ENCODE measurements at places on chromosomes 5 and 9. TPM values are rescaled to one million over a fixed set of nuclear protein-coding genes. Genes with fewer than 3 reads are reported as not detected.

- no peak overlapping the region for H3K27ac ChIP-seq
- peaks cover 63% of the 10 kb centered on the region for H3K27me3 ChIP-seq
- H3K36me3 ChIP-seq: no peaks in the 10 kb centered on the region
Observed at GRCh38 chr5:72107901-72108201, 576 bp downstream of the MAP1B start.

GRCh38 chr5:141799507-141800167, 78.6 kb downstream of the PCDH1 start:
- no peaks in the 10 kb centered on the region for H3K4me1 ChIP-seq
- H3K36me3 ChIP-seq: no peaks in the 10 kb centered on the region
- no peak overlapping the region for H3K27ac ChIP-seq
- peaks cover 11% of the 10 kb centered on the region for H3K27me3 ChIP-seq
- no peak for DNase-seq

DNA sequence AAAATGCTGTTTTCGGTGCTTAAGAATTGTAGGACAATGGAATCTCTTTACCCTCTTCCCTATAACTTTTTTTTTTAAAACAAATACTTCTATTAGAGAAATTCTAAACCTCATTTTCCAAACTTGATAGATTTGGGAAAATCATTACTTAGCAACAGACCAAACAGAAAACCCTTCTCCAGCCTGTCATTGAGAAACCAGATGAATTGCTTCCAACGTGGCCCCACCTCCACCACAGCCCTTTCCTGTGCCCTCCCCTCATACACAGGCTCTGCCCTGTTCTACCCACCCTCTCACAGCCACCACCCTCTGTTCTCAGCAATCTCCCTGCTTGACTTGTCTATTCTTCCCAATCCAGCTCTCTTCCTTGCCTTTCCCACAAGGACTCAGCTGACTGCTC, 221.2 kb downstream of the DMRT2 start:
- no peak overlapping the region for H3K27ac ChIP-seq
- no peaks in the 10 kb centered on the region for H3K4me1 ChIP-seq
- no peaks in the 10 kb centered on the region for H3K36me3 ChIP-seq
- H3K4me3 ChIP-seq: no peak overlapping the region

- no peaks in the 10 kb centered on the region for H3K27me3 ChIP-seq
- H3K36me3 ChIP-seq: peaks cover 1% of the 10 kb centered on the region
- H3K4me3 ChIP-seq: peak overlapping the region; percentile 45
- peak overlapping the region; percentile 57 for H3K27ac ChIP-seq
- peak; percentile 58 for DNase-seq
Observed at GRCh38 chr5:179759581-179760551, 27.2 kb downstream of the MAML1 start.

The TYRP1 gene
- not detected for total RNA-seq

DNA sequence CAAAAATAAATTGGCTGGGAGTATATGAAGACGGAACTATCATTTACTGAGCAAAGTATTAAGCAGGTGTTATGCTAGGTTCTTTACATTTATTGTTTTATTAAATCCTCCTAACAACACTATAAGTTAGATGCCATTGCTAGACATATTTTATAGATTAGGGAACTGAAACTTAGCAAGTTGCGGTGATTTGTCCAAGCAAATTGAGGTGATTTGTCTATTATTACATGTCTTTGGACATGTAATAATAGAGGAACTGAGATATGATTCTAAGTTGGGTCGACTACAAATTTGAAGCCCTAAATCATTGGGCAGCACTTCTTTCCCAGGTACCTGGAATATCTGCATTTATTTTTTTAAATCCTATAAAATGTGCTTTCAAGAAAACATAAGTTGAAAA, 429.9 kb downstream of the GABRG2 start:
- H3K27me3 ChIP-seq: no peaks in the 10 kb centered on the region
- no peak overlapping the region for H3K4me3 ChIP-seq
- DNase-seq: no peak

GRCh38 chr9:93354451-93354850, 97.0 kb upstream of the FAM120A start:
- no peaks in the 10 kb centered on the region for H3K36me3 ChIP-seq
- H3K4me1 ChIP-seq: peaks cover 11% of the 10 kb centered on the region
- no peak for DNase-seq
- H3K27ac ChIP-seq: no peak overlapping the region

GRCh38 chr9:2208991-2209390, 193.8 kb downstream of the SMARCA2 start:
- no peaks in the 10 kb centered on the region for H3K36me3 ChIP-seq
- no peak for DNase-seq
- no peak overlapping the region for H3K27ac ChIP-seq
- no peaks in the 10 kb centered on the region for H3K27me3 ChIP-seq
- no peak overlapping the region for H3K4me3 ChIP-seq

GRCh38 chr9:124390794-124391658, 24.2 kb downstream of the PSMB7 start:
- H3K27me3 ChIP-seq: no peaks in the 10 kb centered on the region
- DNase-seq: no peak
- peaks cover 15% of the 10 kb centered on the region for H3K36me3 ChIP-seq
- no peak overlapping the region for H3K4me3 ChIP-seq

DNA sequence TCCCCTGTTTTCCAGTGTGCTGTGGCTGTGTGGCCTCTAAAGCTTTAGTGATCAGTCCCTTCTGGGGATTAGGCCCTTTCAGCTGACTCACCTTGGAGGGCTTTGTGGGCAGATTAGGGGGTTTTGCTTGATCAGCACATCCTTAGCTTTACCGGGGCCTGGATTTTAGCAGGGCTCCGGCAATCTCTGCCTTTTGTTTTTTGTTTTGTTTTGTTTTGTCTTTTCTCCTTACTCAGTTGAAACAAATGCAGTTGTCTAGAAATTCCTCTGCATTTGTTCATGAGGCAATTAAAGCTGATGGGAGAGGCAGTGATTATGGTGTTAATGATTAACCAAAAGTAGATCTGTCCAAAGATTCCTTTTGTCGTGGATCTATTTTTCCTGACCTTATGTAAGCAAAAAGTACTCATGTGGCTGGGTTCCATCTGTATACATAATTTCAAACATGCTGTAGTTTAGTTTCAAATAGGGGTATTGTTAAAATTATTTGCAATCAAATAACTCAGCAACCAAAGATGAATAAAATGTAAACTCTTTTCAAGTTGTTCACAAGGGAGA, 5.2 kb upstream of the TDRD7 start:
- no peak overlapping the region for H3K27ac ChIP-seq
- H3K36me3 ChIP-seq: no peaks in the 10 kb centered on the region
- H3K27me3 ChIP-seq: peaks cover 50% of the 10 kb centered on the region
- peaks cover 3% of the 10 kb centered on the region for H3K4me1 ChIP-seq
- no peak overlapping the region for H3K4me3 ChIP-seq

All from activated CD4-positive, alpha-beta T cell treated with anti-CD3 and anti-CD28 coated beads, Interleukin-2, amount 10 ng/mL, durations not matched to agents 24 days and 14 days (primary cell).